Mucosa of gallbladder (tissue), 1 donor: ENCODE measurements at places on chromosomes 1 and 21. TPM values are rescaled to one million over a fixed set of nuclear protein-coding genes. Genes with fewer than 3 reads are reported as not detected.

The RSPH1 gene
- total RNA-seq = 5.6 TPM

The MEX3A gene
- 1.4 TPM for total RNA-seq

The S100A8 gene
- total RNA-seq = 7.0 TPM

The CLDN19 gene
- 0.06 TPM for total RNA-seq

DNA sequence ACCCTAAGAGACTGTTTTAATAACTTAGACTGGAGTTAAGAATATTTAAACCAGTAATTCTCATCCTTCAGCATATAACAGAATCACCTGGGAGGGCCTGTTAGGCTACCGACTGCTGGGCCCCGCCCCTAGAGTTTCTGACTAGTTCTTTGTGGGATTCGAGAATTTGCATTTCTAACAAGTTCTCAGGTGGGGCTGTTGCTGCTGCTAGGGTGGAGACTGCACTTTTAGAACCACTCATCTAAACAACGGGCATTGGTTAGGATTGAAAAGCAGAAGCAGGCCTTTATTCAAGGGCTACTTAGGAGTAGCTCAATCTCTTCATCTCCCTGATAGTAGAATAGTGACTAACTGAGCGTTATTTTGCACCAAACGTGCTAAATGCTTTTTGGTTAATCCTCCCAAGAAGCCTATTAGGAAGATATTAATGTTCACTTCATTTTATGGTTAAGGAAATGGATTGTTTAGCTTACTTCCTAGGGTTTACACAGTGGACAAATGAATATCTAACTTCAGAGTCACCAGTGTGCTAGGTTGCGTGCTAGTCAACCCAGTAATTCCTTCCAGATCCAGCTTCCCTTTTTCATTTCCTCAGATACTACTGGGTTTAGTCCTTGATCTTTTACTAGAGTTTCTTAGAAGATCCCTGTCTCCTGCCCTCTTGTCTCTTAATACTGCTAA, 31.1 kb upstream of the UAP1 start:
- no peak for DNase-seq

- no peak for DNase-seq
Measured at GRCh38 chr1:153805886-153806719, 30.9 kb downstream of the SLC27A3 start.

DNA sequence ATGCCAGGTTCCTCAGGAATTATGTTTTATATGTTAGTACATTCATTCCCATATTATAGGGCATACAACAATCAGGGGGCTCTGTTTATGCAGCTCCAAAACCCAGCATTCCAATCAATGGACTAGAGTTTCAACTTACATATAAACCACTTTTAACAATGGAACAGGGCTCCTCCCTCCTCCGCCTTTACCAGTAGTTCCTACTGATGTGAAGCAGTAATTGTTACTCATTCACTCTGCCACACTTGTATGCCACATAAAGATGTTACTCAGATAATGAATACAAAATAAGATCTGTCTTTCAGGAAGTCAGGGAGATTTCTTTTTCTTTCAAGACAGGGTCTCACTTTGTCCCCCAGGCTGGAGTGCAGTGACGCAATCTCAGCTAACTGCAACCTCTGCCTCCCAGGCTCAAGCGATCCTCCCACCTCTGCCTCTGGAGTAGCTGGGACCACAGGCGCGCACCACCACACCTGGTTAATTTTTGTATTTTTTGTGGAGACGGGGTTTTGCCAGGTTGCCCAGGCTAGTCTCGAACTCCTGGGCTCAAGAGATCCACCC, 17.1 kb downstream of the ZNF281 start:
- DNase-seq = no peak

DNA sequence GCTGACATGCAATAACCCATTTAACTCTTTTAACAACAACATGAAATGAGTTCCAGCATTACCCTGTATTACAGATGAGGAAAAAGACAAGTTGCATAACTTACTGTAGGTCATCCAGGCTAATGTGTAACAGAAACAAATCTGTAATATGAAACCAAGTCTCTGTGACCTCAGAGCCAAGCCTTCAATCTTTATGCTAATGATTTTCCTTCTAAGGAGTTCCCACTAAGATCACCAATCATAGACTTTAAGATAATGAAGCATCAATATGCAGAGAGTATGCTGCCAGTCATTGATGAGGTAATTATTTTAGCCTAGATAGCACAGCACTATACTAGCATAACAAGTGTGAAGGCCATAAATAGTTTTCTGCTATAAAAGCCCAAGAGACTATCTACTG, 35.6 kb upstream of the RNPC3 start:
- DNase-seq = no peak

GRCh38 chr1:119689511-119689910, 22.2 kb upstream of the PHGDH start:
- no peak for DNase-seq
